H1 (cell line): ENCODE measurements at places on chromosomes 2 and 18.
A peak's percentile ranks its signal among the peaks of the same experiment; 100 is the strongest.

- no peak for DNase-seq
Observed at GRCh38 chr2:58033530-58033929, 13.1 kb upstream of the VRK2 start.

GRCh38 chr2:35294636-35295263, 1060.8 kb upstream of the CRIM1 start:
- no peak for DNase-seq

DNA sequence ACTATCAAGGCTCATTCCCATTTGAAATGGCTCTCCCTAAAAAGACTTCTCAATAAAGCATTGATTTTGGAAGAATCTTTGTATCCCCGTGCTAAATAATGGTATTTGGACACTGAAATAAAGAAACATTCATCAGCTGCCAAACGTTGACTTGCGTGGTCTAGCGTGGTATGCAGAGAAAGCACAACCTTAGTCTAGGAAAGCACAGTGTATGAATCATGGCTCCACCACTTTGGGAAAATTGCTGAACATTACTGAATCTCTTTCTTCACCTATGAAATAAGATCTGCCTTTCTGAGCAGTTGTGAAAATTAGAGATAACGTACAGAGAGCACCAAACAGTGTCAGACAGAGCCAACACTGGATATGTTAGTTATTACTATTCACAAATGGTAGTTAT, 353.9 kb downstream of the SS18 start:
- DNase-seq = no peak

GRCh38 chr2:198072655-198073054, 268.3 kb downstream of the PLCL1 start:
- no peak for DNase-seq

DNA sequence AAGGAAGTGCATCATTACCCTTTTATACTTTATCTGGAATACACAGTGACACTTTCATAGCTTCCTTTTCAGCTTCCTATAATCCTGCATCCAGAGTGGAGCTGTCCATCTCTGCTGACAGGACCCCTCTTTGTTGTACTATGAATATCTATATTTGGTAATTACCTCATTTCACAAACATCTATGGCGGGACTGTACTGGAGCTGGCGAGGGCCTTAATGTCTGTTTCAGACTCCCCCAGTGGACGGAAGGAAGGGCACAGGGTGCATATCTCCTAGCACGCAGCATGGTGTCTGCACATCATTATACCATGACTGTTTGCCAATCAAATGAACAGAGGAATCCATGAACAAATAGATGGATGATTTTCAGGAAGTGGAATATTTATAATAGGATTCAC, 142.3 kb downstream of the SOX11 start:
- no peak for DNase-seq

- DNase-seq = no peak
Observed at GRCh38 chr2:201191132-201191875, 8.4 kb downstream of the CASP10 start.

DNA sequence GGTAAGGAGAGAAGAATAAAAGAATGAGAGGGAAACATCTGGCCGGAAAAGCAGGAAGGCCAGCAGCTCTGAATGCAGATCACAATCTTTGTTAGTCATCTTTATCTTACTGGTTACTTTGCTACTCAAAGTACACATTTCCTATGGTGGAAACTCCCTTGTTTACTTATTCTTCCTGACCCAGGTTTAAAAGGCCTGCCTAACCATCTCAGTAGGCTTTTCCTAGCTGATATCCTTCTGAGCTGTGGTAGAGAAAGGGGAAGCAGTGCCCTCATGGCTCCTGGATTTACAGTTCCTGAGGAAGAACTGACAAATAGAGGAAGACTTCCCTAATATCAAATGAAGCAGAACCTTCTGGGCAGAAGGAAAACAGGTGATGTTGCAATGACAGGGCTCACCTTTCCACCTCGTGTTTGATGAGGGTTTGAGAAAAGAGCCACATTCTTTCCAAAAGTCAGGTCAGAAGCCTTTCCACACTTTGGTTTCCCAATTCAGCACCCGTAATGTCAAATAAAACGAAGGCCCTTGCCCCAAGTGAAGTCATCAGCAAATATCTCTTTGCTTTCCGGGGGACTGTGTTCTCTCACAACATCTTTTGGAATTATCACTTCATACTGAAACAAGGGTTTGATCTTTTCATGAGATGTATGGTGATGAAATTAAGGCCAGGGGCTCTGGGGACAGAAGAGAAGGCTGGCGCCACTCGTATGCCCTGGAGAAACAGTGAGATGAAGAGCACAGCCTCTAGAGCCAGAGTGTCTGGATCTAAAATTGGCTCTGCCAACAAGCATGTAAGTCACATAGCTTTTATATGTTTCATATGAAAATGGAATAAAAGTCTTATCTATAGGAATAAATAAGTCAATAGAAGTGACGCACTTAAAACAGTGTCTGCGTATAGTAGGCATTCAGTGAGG, 26.7 kb upstream of the APOB start:
- no peak for DNase-seq

DNA sequence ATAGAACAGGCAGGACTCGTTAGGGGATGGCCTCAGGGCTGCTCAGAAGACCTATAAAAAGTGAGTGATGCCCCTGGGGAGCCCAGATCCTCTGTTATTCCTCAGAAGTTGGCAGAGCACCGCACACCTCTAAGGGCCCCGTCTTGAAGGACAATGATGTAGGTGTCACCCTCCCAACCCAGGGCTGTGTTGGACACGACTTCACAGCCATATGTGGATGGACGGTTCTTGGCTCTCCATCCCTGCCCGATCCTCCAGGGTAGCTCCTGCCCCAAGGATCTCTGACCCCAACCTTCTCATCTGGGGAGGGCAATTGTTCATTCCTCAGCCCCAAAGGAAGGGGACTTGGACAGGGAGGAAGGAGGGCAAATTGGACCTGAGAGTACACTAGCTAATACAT, 246.1 kb downstream of the DYSF start:
- no peak for DNase-seq

- DNase-seq = no peak
Observed at GRCh38 chr2:240879105-240879504, 10.5 kb downstream of the AGXT start.

DNA sequence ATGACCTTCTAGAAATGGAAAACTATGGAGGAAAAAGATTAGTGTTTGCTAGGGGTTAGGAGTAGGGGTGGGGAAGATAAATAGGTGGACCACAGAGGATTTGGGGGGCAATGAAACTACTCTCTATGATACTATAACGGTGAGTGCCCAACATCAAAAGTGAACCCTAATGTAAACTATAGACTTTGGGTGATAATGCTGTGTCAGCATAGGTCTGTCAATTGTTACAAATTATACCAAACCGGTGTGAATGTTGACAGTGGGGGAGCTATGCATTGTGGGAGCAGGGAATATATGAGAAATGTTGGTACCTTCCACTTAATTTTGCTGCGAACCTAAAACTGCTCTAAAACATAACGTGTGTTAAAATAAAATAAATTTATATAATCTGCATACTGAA, 180.3 kb downstream of the ALK start:
- no peak for DNase-seq

GRCh38 chr18:2657788-2658458, 2.4 kb downstream of the SMCHD1 start:
- no peak for DNase-seq

GRCh38 chr2:177506998-177507397, 114.4 kb downstream of the AGPS start:
- no peak for DNase-seq

- no peak for DNase-seq
Observed at GRCh38 chr2:55490554-55490953, 29.0 kb upstream of the CFAP36 start.

GRCh38 chr18:70280007-70280925, 8.6 kb upstream of the SOCS6 start:
- DNase-seq = no peak

DNA sequence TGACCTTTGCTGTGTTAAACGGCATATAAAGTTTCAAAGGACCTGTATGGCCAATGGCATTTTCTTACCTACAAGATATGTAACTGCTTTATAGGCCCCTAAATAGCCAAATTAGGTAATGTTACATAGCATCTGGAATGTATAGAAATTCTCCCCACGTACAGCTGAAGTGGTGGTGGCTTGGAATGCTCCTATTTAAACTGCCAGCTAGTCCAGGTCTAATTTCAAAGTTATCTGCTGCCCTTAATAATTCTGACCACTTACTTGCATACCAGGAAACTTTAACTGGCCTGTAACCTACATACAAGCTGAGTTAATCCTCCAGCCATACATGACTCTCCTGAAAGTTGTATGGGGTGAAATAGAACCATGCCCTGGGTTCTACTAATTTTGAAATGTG, 1.3 kb downstream of the KIAA2012 start:
- DNase-seq = no peak

DNA sequence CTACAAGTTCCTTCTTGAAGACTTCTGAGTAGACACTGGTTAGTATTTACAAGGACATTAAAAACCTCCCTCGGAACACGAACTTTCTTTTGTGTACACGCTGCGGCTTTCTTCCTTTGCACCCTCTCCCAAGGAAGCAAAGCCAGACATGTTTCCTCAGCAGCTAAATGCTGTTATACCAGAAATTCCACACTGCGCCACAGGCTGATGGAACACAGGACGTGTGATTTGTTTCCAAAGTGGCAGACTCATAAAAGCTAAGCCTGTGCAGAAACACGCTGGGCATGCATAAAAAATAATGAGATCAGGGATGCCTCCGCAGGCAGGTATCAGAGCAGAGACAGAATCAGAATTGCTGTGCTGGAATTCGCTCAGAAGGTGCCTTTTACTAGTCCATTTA, 73.0 kb upstream of the RGPD5 start:
- no peak for DNase-seq

GRCh38 chr2:113275556-113276215, 3.0 kb downstream of the PAX8 start:
- no peak for DNase-seq

GRCh38 chr2:216775043-216775453, 79.7 kb upstream of the IGFBP5 start:
- no peak for DNase-seq

- DNase-seq = no peak
Observed at GRCh38 chr2:10453905-10454298, 5.8 kb upstream of the ODC1 start.

- no peak for DNase-seq
Observed at GRCh38 chr2:15069149-15069548, 436.6 kb downstream of the LRATD1 start.

GRCh38 chr2:95354469-95354901, 48.0 kb upstream of the FAHD2A start:
- DNase-seq = no peak

GRCh38 chr18:63848159-63848558, 39.3 kb upstream of the SERPINB2 start:
- DNase-seq = no peak

GRCh38 chr18:33914399-33914798, 310.3 kb downstream of the NOL4 start:
- DNase-seq = no peak

- peak; percentile 67 for DNase-seq
Observed at GRCh38 chr18:28189400-28190239, 12.7 kb upstream of the CDH2 start.

DNA sequence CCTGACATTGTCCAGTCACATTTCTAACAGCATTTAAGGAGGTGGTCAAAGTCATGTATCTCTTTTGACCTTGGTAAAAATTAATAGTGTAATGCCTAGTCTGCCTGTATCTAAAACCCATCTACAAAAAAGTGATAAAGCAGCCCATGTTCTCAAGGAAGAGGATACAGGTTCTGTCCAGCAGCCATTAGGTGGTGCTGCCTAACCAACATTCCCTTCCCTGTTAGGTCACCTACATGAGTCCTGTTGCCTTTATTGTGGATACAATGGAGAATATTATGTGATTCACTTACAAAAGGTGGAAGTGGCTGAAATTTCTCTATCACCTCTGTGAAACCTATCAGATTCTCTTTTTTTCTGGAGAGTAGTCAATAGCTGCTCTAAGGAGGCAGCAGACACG, 52.5 kb downstream of the AQP4 start:
- peak; percentile 17 for DNase-seq

GRCh38 chr2:42566025-42566424, 2.4 kb upstream of the MTA3 start:
- DNase-seq = no peak

- no peak for DNase-seq
Observed at GRCh38 chr18:58201733-58202730, 158.0 kb downstream of the NEDD4L start.

GRCh38 chr2:226664140-226664539, 135.5 kb downstream of the IRS1 start:
- DNase-seq = no peak

DNA sequence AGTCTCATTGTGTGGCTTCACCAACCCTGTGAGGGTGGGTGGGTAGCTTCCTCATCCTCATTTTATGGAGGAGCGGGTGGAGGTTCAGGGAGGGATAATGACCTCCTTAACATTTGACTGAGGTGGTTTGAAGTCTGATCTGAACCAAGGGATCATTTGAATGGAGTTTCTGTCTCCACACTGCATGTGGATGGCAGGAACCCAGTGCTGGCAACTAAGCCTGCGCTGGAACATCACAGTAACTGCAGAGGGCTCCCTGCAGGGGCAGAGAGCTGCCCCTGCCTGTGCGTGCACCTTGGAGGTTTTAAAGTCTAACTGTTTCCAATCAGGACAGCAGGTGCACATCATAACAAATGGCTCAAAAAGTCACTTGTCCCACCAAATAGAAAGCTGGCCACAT, 3.3 kb downstream of the AGAP1 start:
- no peak for DNase-seq

DNA sequence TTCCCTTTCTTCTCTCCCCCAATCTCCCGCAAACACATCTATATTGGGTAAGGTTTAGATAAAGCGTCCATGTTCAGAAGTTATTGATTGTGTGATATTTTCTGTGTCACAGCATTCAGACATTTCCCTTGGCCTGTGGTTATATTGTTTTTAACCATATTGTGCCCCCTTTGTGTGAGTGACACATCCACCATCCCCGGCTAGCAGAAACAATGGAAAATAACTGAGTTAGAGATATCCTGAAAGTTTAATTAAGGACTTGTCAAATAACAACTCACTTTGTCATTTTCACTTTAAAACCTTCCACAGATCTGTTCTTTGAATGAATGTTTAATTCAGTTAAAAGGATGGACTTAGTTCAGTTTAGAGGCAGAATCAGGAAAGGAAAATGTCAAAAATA, 151.0 kb downstream of the KCNJ3 start:
- DNase-seq = no peak

DNA sequence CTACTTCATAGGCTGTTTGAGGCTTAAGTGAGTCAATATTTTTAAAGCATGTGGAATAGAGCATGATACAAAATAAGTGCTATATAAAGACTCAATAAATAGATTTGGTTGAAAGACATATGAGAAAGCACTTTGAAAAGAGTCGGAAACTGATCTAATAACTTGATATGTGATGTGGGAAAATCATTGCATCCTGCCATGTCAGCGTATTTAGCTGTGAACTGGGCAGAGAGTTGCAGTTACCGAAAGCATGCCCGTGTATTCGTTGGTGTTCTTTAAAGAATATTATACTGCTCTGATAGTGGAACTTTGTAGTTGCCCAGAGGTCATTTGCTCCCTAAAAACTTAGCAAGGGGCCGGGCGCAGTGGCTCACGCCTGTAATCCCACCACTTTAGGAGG, 37.8 kb upstream of the ZNF516 start:
- DNase-seq = no peak

- DNase-seq = no peak
Observed at GRCh38 chr2:238772635-238773297, 75.1 kb upstream of the TWIST2 start.

- no peak for DNase-seq
Observed at GRCh38 chr2:174593574-174594203, 3.9 kb downstream of the WIPF1 start.

- DNase-seq = no peak
Observed at GRCh38 chr2:30283931-30284565, 52.7 kb downstream of the LBH start.

- DNase-seq = no peak
Observed at GRCh38 chr2:196213252-196213980, 42.0 kb upstream of the STK17B start.
